Activated T-helper 9 cell treated with anti-CD3 and anti-CD28 coated beads, Interleukin-2, amount 50 U/mL, for 16 hours (primary cell): ENCODE measurements at places on chromosomes 5 and 9.

- no peak for DNase-seq
These were observed 10.3 kb upstream of the ABL1 start for GRCh38 chr9:130824643-130825350.

DNA sequence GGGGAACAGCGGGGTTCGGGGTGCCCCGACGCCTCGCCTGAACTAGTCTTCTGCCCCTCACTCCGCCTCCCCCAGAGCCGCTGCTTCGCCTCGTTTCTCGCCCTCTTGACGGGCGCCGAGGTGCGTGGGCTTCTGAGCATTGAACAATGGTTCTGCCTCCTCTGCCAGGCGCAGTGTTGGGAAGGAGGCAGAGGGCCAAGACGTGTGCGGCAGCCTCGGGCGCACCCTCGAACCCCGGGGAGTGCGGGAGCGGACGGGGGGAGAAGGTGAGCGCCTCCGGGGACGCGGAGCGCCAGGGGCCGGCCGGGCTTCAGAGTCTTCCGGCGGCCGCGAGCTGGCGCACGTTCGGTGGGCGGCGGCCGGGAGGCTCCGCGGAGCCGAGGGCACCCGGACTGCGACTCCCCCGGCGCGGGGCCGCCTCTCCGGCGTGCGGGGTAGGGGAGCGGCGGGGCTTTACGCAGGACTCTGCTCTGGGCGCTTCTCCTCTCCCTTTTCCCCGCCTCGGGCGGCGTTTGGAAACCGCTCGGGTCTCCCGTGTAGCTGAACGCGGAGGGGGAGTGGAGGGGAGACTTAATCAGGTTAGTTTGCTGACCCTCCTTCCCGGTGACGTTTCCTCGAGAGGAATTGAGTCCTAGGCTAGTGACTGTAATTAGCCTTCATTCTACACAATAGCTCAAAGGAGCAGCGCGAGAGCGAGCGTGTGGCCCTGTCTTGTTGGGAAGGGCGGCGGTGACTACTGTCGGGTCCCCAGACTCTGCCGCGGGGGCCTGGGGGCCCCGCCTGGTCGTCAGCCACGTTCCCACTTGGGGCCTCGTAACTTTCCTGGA, 1.1 kb downstream of the VLDLR start:
- DNase-seq, result peak; percentile 4

GRCh38 chr9:100088202-100088601, 10.6 kb downstream of the ERP44 start:
- no peak for DNase-seq

GRCh38 chr5:150082374-150082773, 4.0 kb downstream of the CSF1R start:
- DNase-seq, result no peak

DNA sequence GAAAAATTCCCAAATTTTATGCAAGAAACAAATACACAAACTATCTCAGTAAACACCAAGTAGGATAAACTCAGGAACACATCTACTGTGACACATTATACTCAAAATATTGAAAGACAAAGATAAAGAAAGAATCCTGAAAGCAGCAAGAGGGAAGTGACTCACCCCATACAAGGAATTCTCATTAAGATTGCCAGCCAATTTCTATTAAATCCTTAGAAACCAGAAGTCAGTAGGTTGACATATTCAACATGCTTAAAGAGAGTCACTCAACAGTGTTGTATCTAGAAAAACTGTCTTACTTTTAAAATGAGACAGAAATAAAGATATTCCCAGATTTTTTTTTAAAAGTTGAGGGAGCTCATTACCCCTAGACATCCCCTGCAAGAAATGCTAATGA, 15.5 kb downstream of the SPATA31E1 start:
- no peak for DNase-seq

DNA sequence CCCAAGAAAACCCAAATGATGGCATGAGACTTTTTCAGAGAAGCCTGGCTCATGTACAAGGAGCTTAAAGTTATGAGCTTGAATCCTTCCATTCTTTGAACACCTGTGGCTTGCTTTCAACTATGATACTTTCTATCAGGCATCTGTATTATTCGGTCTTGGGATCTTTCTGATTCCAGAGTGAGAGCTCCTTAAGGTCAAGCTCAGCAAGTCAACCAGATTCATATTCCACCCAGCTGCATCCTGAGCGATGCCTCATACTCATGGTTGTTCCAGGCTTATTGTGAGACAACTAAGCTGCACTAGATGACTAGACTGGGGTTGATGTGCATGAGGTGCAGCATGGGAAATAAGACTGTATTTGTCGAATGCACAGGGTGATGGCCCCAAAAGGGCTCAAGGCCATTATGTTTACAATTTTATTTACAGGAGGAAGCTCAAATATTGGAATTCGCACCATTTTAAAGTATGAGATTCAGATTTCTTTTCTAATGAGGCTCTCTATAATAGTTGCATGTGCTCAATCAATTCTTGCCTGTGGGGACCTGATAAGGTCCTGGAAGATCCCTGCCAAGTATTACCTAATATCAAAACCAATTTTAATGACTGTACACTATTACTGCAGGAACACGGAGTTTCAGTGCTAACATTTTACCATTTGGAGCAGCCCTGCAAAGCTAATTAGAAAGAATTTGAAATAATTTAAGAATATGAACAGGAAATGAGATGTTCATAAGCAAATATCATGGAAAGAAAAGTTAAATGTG, 453.8 kb downstream of the SEMA5A start:
- no peak for DNase-seq

DNA sequence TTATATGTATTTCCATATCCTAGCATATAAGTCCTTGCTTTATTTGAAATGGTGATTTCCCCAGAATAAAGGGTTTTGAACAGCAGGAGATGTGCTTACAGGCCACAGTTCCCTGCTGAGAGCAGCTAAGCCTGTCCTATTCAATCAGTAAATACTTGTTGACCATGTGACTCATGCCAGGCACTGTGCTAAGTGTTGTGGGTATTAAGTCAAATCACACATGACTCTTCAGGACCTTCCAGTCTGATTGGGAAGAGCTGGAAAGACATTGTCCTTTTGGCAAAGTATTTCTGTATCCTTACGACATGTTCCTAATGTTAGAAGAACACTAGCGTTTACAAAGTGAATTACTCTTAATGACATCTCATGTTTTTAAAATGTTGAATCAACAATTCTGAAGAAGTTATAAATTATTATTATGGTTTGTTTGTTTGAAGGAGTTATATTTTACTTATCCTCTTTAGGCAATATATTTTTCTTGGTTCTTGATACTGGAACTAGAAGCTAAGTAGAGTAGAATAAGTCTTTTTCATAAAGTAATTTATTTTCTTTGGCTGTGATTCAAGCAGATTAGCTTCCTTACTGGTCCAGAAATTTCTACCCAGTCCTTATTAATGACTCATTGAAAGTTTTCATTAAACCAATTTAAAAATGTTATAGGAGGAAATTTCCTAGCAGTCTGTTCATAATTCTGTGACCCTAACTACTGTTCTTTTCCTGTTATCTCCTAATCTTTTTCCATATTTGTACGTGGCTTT, 82.1 kb downstream of the GAPVD1 start:
- DNase-seq, result no peak

- no peak for DNase-seq
These were observed 6.9 kb upstream of the CTSL start for GRCh38 chr9:87718852-87719612.

GRCh38 chr5:109833946-109834345, 144.2 kb downstream of the MAN2A1 start:
- DNase-seq, result no peak

DNA sequence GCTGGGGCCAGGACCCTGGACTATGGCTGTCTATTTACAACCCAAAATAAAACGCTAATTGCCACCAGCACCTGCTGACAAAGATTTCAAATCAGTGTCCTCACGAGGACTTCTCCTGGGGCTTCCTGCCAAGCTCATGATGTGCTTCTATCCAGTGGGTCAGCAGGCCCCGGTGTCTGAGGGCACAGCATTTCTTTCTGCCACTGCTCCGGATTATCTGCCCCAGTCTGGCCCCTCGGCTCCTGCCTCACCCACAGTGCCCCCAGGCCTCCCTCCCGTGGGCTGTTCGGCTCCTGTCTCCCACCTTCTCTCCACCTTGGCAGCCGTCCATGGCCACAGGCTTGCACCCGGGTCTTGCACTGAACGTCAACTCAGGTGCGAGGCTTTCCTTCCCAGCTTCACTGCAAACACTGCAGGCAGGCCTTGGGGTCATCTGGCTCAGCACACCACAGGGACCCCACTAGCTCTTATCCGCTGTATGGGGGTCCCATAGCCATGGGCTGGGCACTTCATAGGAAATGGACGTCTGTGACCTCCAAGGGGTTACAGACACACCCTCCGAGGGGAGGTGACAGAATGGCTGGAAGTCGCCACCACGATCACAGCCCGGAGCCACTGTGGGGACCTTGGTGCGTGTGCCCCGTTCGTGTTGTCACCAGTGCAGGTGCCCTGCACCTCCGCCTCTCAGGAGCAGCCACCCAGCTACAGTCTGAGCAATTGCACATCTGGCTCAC, 43.8 kb upstream of the FCN1 start:
- no peak for DNase-seq
